ENCODE measurements at places on chromosomes 16 and 17.

GRCh38 chr17:14451729-14452191 lies 150.9 kb downstream of the HS3ST3B1 start:
- no peak for DNase-seq

DNA sequence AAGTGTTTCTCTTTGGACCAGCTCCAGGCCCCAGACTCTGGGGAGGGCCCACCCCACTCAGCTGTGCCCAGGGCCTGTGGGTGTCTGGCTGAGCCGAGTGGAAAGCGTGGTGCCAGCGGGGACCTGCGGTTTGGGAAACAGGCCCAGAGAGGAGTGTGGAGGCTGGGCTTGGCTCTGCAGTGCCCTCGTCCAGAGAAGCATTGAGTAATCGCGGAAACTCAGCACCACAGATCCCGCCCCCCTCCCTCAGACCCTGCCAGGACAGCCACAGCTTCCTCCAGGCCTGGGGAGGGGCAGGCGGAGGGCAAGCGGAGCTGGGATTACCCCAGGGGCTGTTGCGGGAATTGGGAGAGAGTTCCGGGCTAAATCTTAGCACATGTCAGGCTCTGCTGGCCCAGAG lies 14.6 kb upstream of the PITPNA start:
- no peak for DNase-seq

GRCh38 chr16:6232056-6232455 lies 1100.6 kb upstream of the RBFOX1 start:
- DNase-seq: no peak

DNA sequence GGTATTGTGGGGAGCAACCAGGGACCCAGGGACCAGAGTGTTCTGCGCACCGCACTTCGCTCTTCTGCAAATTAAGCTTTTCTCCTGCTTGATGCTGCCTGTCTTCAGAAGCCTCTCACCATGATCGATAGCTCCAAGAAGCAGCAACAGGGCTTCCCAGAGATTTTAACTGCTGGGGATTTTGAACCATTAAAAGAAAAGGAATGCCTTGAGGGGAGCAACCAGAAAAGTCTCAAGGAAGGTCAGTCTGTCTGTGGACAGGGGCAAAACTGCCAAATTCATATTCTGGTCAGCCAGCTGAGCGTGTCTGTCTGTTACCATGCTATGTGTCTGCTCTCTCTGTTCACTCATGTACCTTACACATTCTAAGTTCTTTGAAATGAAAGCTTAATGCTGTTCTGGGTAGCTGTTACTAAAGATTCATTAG lies 115.7 kb downstream of the MRTFB start:
- DNase-seq: no peak

GRCh38 chr17:56510554-56511342 lies 82.8 kb upstream of the NOG start:
- no peak for DNase-seq

GRCh38 chr17:15966183-15966878 lies 21.4 kb downstream of the ADORA2B start:
- no peak for DNase-seq

GRCh38 chr17:48378708-48379392 lies 51.2 kb downstream of the SKAP1 start:
- no peak for DNase-seq

DNA sequence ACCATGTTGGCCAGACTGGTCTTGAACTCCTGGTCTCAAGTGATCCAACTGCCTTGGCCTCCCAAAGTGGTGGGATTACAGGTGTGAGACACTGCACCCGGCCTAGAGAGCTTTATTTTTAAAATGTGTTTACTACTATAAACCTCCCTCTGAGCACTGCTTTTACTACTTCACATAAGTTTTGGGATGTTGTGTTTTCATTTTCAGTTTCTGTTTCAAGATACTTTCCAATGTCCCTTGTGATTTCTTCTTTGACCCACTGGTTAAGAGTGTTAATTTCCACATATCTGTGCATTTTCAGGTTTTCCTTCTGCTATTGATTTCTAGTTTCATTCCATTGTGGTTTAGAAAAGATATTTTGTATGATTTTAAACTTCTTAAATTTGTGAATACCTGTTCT lies 74.4 kb downstream of the NETO2 start:
- DNase-seq: no peak

GRCh38 chr17:47297661-47298400 lies 25.9 kb upstream of the EFCAB13 start:
- no peak for DNase-seq

DNA sequence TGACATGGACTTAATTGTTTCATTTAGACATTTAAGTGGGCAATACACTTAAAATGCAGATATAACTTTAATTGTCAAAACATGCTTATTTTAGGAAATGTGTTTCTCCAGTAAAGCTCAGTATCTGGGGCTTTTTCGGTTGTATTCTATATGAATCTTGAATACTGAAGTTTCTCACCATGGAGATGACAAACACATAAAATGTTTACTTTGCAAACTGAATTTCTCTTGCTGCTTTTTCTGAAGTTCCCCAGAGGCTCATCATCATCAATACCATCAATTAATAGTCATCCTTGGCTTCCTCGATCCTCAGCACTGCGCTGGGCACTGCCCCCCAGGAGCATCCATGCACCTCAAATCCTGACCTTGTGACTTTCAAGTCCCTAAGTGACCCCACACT lies 227.3 kb downstream of the WWOX start:
- no peak for DNase-seq

DNA sequence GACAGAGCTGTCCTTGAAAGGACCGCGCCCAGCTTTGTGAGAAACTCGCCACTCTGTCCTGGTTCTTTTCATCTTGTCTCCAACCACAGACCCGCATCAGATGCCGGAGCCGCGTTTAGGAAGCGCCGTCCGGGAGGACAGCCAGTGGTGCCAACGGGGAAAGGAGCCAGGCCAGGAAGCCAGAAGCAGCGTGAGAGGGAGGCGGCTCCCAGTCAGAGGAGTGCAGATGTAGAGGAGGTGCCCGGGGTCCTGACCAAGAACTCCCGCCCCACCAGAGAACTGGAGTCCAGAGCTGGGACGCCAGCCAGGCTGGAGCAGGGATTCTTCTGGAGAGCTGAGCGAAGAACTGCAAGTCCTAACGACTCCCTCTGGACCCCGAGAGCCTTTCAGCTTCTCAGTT lies 49.3 kb upstream of the TNRC6C start:
- DNase-seq: no peak

DNA sequence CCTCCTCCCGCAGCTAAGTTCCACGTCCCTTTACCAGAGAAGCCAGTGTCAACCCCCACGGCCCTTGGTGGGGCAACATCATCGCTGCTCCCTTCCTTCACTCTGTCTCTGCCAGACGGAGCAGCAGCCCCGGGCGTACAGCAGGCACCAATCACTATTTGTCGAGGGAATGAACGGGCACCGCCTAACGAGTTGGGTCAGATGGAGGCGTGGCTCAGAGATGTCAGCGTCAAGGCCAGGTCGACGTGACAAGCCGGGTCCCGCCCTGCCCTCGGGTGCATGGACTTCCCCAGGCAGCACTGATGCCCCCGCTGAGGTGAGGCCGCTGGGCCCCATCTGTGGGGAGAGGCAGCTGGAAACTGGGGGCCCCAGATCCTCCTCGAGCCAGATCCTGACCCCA lies 50.0 kb downstream of the CBFA2T3 start:
- no peak for DNase-seq

- DNase-seq: no peak
Observed at GRCh38 chr17:46120537-46120936, 72.7 kb downstream of the KANSL1 start.

- DNase-seq: no peak
Observed at GRCh38 chr16:24988593-24989338, 26.4 kb downstream of the ARHGAP17 start.

DNA sequence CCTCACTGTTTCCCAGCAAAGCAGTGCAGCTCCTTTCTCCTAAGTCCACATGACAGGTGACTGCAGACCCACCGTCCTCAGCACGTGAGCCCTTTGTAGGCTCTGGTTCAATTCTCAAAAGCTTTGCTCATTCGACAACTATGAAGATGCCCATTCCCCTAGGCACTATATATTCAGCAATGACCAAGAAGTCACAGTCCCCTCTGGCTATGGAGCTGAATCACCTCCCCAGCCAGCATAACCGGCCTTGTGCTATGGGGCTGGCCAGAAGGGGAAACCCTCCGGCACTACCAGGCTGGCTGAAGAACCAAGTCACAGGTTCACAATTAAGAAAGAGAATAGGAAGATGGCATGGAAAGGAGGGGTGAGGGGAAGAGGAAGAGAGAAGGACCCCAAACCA lies 139.7 kb downstream of the WSCD1 start:
- DNase-seq: no peak

DNA sequence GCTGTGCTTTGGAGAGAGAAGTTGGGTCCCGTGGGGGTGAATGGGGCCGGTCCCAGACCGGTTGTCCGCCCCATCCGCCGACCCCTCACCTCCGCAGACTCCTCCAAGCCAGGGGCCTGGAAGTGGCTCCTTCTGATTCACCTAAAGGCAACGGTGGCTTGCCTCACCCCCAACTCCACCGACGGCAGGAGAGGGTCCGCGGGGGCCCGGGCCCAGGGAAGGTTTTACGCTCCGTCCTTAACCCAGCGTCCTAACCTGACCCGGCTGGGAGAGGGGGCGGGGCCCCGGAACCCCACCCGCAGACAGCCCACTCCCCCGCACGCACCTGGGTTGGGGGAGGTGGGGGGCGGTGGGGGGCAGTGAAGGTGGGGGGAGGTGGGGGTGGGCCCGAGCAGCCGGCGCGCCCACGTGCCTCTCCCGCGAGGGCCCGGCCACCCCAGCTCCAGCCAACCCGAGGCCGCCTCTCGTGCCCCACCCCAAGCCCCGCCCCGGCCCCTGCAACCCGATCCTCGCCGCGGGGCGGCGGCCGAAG lies 12.7 kb upstream of the CD300A start:
- peak; percentile 50 for DNase-seq

- no peak for DNase-seq
Observed at GRCh38 chr17:18314059-18314730, 599 bp downstream of the TOP3A start.

GRCh38 chr17:46045639-46046038 lies 46.6 kb downstream of the STH start:
- no peak for DNase-seq

GRCh38 chr16:81410643-81411293 lies 33.8 kb upstream of the CMIP start:
- no peak for DNase-seq

DNA sequence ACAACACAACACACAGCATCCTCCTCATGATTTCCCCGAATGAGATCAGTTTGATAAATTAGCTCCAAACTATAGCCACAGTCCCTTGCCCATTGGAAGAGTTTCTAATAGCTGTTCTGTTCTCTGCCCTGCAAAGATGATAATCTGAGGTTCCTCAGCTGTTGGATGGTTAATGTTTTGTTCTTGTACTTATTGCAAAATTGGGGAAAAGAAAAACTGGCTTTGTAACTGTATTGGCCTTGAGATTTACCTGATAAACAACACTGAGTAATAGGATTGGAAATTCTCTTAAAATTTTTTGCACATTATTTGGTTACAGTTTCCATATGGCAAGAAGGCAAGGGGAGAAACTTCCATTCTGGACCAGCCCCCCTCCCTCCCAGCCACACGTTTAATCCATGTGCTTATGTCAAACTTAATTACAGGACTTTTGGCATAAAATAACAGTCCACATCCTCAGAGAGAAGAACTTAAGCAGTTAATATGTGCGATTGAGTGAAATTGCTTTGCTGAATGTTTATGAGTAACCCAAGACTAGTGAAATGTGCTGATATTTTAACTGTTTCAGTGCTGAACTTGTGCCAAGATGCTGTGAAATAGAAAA lies 119.1 kb upstream of the ZFHX3 start:
- no peak for DNase-seq

Data from activated T-helper 1 cell treated with Interleukin-2 at 50 U/mL for 16 hours (primary cell).